CD4-positive, alpha-beta memory T cell (primary cell): ENCODE measurements at places on chromosomes 12 and 14. TPM values are rescaled to one million over a fixed set of nuclear protein-coding genes. Genes with fewer than 3 reads are reported as not detected.

- DNase-seq: no peak
These were observed 55.1 kb downstream of the RPH3A start for GRCh38 chr12:112846619-112847018.

GRCh38 chr12:39840422-39840821 lies 220.8 kb upstream of the ABCD2 start:
- no peak for DNase-seq

Gene CCDC38
- 1.0 TPM for total RNA-seq

GRCh38 chr14:68147303-68147702 lies 327.7 kb downstream of the RAD51B start:
- DNase-seq: no peak

DNA sequence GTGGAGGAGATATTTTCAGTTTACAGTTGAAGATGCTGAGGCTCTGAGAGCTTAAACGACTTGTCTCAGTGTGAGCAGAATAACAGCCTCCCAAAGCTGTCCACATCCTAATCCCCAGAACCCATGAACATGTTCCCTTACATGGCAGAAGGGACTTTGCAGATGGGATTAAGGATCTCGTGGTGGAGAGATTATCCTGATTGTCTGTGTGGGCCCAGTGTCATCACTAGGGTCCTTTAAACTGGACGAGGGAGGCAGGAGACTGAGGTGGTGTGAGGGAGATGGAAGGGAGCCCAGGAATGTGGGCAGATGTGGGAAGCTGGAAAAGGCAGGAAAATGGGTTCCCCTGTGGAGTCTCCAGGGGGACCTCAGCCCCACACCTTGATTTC lies 9.6 kb upstream of the KRT80 start:
- DNase-seq: no peak

DNA sequence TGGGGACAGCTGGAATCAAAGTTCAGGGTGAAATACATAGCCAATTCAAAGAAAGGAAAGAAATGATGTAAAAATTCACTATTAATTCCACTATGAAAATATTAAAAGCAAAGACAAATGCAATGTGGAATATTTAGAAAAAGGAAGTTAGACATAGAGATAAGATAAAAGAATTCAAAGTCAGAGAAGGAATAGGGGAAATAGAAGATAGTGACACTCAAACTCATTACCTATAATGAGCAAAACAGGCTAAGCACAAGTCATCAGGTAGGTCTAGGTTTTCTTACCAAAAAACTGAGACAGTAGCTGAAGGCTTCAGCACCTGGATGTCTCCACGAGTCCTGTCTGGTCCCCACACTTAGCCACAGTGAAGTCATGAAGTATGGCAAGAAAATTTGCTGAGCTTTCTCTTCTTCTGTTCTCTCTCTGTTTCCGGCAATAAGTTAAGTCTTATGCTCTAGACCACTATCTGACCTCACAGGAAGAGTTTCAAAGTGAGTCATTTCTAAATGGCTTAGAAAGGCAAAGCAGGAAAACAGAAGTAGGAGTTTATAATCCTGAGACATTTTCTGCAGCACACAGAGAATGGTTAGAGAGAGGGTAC lies at the start of gene C3AR1:
C3AR1 (minus strand) TSS at position 369 of the 604 bp plus-strand sequence. CDS start 6,174 bp downstream, outside the sequence.
- peak; percentile 68 for DNase-seq

Gene SLC5A8
- total RNA-seq: not detected
